Adrenal gland (tissue), 19 donors: ENCODE measurements at places on chromosomes 16 and 17. TPM values are rescaled to one million over a fixed set of nuclear protein-coding genes. Genes with fewer than 3 reads are reported as not detected.
A peak's percentile ranks its signal among the peaks of the same experiment; 100 is the strongest.

Gene DRC3
- total RNA-seq: 9.1 TPM

Gene NSMCE1
- total RNA-seq: 69.2 TPM

Gene PRRT2
- 1.4 TPM for total RNA-seq

Gene SULT1A2
- total RNA-seq: 1.7 TPM

Gene MINK1
- 48.2 TPM for total RNA-seq

Gene CRISPLD2
- 100 TPM for total RNA-seq

Gene CDH1
- 1.2 TPM for total RNA-seq

- H3K27ac ChIP-seq: no peak overlapping the region
- H3K36me3 ChIP-seq: no peaks in the 10 kb centered on the region
- H3K4me3 ChIP-seq: no peak overlapping the region
- no peak for DNase-seq
These were observed 19.6 kb downstream of the NT5M start for GRCh38 chr17:17322516-17323510.

DNA sequence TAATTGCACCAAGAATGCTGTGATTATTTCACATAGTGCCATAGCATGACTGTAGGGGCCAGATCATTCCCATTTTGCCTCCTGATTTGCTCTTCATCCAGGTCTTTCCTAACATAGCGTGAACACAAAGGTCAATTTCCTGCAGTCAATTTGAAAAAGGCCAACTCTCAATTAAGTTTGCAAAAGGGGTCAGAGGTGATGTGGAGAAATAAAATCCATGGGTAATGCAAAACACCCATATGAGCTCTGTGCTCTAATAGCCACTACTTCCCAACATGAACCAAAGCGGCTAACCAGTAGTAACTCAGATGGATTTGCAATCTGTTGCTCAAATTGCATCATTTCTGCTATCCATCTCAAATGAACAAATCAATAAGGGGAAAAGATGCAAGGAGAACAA is 275.5 kb upstream of the SOX9 start:
- no peak for DNase-seq
- no peaks in the 10 kb centered on the region for H3K4me1 ChIP-seq
- H3K4me3 ChIP-seq: no peak overlapping the region
- H3K27me3 ChIP-seq: no peaks in the 10 kb centered on the region
- H3K27ac ChIP-seq: no peak overlapping the region
- no peaks in the 10 kb centered on the region for H3K36me3 ChIP-seq

- H3K36me3 ChIP-seq: no peaks in the 10 kb centered on the region
- H3K27ac ChIP-seq: no peak overlapping the region
- DNase-seq: no peak
- no peaks in the 10 kb centered on the region for H3K4me1 ChIP-seq
- no peaks in the 10 kb centered on the region for H3K27me3 ChIP-seq
- no peak overlapping the region for H3K4me3 ChIP-seq
These were observed 290 bp upstream of the KRTAP4-1 start for GRCh38 chr17:41185001-41185400.

DNA sequence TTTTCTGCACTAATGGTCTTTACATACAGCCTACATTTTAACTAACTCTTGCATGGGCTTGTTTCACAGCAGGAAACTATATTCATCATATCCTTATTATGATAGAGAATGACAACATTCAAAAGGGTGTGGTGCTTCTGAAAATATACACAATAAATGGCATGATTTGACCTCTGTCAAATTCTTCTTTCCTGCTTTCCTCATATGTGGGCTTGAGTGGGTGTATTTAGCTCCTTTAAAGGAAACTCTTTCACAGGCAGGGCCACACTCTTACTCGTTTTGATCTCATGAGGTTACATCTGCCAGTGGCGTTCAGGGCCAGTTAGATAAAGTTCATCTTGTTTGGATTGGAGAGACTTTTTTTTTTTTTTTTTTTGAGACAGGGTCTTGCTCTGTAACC is 6.1 kb downstream of the SLC35G3 start:
- H3K36me3 ChIP-seq: no peaks in the 10 kb centered on the region
- no peak overlapping the region for H3K4me3 ChIP-seq
- DNase-seq: no peak
- no peaks in the 10 kb centered on the region for H3K4me1 ChIP-seq
- no peak overlapping the region for H3K27ac ChIP-seq

DNA sequence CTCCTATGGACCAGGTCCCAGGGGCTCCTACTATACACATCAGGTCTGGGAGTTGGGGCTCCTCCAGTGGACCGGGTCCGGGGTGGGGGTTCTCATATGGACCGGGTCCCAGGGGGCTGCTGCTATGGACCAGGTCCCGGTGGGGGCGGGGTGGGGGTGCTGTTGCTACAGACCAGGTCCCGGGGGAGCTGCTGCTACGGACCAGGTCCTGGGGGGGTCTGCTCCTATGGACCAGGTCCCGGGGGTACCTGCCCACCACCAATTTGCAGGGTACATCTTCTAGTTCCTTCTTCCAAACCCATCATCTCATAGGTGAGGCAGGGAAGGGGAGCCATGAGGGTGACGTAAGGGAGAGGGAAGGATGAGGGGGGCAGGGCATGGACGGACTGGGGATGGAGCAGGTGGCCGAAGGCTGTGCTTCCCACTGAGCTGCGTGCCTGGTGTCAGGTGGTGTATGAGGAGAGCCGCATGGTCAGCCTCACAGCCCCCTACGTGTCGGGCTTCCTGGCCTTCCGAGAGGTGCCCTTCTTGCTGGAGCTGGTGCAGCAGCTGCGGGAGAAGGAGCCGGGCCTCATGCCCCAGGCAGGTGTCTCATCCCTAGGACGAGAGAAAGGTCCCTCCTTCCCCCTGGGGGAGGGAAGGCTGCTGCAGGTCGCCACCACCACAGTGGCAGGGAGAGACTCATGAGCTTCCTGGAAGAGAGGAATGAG is 6.6 kb downstream of the ENDOV start:
- peaks cover 2% of the 10 kb centered on the region for H3K4me1 ChIP-seq
- DNase-seq: no peak
- H3K4me3 ChIP-seq: no peak overlapping the region
- H3K36me3 ChIP-seq: peaks cover 6% of the 10 kb centered on the region

DNA sequence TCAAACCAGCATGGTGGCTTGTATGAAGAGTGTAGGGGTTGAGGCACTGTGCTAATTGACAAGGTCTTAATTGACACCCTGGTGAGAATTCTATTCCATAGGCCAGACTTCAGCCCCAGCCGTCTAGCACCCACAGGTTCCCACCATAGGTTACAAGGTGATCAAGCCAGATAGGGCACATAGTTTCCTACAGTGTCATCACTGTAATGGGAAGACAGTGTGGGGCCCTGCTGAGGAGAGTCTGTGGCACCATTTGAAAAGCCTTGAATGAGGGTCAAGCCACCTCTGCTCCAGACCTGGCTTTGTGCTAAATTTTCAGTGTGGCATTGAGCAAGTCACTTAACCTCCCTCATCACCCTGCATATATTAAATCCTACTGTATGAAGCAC is 36.2 kb downstream of the YPEL2 start:
- no peaks in the 10 kb centered on the region for H3K27me3 ChIP-seq
- H3K4me1 ChIP-seq: peaks cover 85% of the 10 kb centered on the region
- peak overlapping the region; percentile 67 for H3K27ac ChIP-seq

DNA sequence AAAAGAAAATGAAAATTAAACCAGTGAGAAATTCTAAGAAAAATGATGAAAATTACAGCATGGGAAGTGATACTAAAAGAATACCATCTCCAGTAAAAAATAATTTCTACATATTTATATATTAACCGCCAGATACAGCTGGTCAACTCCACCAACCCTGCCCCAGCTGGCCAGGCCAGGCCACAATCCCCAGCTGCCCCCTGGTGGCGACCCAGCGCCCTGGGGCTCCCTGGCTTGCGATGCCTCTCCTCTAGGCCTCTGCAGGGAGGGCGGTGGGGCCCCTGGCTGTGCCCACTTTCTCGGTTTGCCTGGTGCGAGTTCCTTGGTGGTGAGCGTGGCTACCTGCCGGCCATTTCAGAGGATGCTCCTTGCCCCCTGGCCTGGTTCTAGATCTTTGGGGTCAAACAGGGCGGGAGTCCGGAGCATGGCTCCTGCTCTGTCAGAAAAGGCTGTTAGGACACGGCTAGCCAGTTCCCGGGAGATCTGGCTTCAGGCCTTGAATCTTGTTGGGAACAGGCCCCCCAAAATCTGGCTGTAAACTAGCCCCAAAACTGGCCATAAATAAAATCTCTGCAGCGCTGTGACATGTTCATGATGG is 14.5 kb downstream of the GLIS2 start:
- H3K4me3 ChIP-seq: no peak overlapping the region
- peaks cover 39% of the 10 kb centered on the region for H3K4me1 ChIP-seq
- no peak overlapping the region for H3K27ac ChIP-seq

DNA sequence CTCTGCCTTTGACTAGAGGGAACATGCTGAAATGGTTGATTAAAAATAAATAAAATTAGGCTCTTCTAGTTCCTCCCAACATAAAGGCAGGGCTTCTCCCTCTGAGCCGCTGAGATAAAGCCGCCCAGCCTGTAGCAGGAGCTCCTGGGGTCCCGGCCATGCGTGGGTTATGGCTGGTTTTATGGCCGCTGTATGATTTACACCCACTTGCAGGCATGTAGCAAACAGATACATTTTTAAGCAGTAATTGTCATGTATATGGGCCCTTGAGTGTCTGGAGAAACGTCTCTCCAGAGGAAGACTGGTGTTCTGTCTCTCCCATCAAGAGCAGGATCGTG is 201.0 kb upstream of the TNRC6C start:
- H3K36me3 ChIP-seq: no peaks in the 10 kb centered on the region
- no peak overlapping the region for H3K27ac ChIP-seq
- DNase-seq: no peak

- peaks cover 89% of the 10 kb centered on the region for H3K4me1 ChIP-seq
- H3K36me3 ChIP-seq: no peaks in the 10 kb centered on the region
- H3K27ac ChIP-seq: peak overlapping the region; percentile 76
- H3K27me3 ChIP-seq: no peaks in the 10 kb centered on the region
- no peak overlapping the region for H3K4me3 ChIP-seq
- DNase-seq: peak; percentile 87
These were observed 45.4 kb downstream of the SEC14L1 start for GRCh38 chr17:77186141-77186604.

- no peaks in the 10 kb centered on the region for H3K36me3 ChIP-seq
- no peak overlapping the region for H3K27ac ChIP-seq
- peaks cover 4% of the 10 kb centered on the region for H3K4me1 ChIP-seq
- no peak for DNase-seq
- no peak overlapping the region for H3K4me3 ChIP-seq
These were observed 1.9 kb upstream of the ST6GALNAC1 start for GRCh38 chr17:76645481-76645880.
